Dermis blood vessel endothelial cell (primary cell): ENCODE measurements at places on chromosomes 16 and 17. TPM values are rescaled to one million over a fixed set of nuclear protein-coding genes. Genes with fewer than 3 reads are reported as not detected.
A peak's percentile ranks its signal among the peaks of the same experiment; 100 is the strongest.

The MT1F gene
- total RNA-seq: 0.34 and 0.93 TPM in 2 replicates

The ANKRD40CL gene
- not detected in 2 replicates for total RNA-seq

The BPTF gene
- 48.3 and 68.5 TPM in 2 replicates for total RNA-seq

The RPL23 gene
- 921 and 1,590 TPM in 2 replicates for total RNA-seq

The UMOD gene
- total RNA-seq: not detected in 2 replicates

The MTSS2 gene
- total RNA-seq: 19.9 and 20.6 TPM in 2 replicates

The HOXB9 gene
- 0.47 and 1.0 TPM in 2 replicates for total RNA-seq

DNA sequence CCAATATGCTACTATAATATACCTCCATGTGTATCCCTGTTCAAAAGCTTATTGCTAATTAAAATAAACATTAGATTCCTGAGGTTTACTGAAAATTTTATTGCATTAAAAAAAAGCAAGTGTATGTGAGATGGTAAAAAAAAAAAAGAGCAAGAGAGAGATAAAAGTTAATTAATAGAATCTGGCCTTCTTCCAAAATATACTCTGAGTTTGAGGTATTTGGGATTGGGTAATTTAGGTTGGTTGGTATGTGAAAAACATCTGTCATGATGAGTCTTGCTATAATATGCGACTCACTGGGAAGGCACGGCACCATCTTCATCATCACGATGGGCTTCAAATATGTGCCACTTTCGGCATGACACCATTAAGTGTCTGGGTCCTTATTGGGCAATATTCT is 711.1 kb upstream of the SOX9 start:
- DNase-seq: no peak

- no peak for DNase-seq
Observed at GRCh38 chr17:65139101-65139764, 2.1 kb downstream of the RGS9 start.

DNA sequence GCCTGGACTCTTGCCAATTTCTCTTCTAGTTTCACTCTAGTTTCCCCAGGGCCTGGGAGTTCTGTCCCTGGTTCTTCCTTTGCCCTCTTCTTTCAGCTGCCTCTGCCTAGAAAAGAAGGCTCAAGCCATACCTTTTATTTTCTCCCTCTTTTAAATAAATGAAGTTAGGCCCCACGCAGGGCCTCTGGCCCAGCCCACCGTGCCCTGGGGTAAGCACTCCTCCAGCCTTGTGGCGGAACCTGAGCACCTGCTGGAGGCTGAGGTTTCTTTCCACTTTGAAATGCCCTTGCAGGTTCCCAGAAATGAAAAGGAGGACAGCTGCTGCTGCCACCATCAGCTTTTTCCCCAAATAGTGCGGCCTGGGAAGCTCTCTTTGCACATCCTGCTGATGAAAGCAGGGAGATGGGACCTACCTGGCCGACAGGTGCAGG is 139.4 kb downstream of the CCDC182 start:
- DNase-seq: peak; percentile 27

DNA sequence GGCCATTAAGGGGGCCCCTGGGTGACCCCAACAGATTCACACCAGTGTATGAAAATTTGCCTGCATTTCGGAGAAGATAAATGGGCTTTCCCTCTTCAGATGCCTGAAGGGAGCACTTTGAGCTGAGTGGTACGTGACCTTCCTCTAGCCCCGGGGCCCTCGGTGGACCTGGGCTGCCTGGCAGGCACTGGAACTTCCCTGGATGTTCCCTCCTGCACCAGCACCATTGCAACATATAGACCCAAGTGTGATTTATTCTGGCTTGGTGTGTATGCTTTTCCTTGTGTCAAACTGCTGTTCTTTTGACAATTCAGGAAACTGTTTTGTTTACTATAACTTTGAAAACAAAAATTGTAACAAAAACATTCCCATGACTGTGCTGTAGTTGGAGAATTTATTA is 93.8 kb downstream of the TNFRSF13B start:
- DNase-seq: no peak

GRCh38 chr16:2787406-2787805 is at the start of gene PRSS33:
Gene PRSS33, minus strand, starts transcription at chr16:2787560. Its CDS starts 1,013 bp downstream, at chr16:2786547.
- DNase-seq: no peak

DNA sequence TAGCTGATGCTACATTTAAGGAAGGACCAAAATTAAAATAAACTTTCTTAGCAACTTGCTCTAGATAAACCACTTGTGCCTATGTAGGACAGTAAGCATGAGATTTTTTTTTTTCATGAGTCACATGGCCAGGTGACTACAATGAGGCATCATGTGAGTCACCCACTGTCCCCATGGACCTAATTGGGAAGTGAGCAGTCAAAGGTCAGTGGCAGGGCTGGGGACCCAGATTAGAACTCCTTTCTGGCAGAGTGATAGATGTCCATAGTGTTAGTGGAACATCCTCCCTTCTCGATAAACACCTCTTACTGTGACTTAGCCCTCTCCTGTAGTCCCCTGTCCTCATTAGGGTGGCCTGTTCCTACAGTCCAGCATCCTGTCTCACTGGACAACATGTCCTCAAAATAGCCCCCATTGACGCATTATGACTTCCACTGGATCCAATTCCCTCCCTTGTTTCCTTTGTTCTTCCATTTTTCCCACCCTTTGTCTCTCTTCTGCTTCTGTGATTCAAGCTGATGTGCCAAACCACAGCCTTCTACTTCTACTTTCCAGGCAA is 12.4 kb downstream of the ITGB3 start:
- peak; percentile 71 for DNase-seq

DNA sequence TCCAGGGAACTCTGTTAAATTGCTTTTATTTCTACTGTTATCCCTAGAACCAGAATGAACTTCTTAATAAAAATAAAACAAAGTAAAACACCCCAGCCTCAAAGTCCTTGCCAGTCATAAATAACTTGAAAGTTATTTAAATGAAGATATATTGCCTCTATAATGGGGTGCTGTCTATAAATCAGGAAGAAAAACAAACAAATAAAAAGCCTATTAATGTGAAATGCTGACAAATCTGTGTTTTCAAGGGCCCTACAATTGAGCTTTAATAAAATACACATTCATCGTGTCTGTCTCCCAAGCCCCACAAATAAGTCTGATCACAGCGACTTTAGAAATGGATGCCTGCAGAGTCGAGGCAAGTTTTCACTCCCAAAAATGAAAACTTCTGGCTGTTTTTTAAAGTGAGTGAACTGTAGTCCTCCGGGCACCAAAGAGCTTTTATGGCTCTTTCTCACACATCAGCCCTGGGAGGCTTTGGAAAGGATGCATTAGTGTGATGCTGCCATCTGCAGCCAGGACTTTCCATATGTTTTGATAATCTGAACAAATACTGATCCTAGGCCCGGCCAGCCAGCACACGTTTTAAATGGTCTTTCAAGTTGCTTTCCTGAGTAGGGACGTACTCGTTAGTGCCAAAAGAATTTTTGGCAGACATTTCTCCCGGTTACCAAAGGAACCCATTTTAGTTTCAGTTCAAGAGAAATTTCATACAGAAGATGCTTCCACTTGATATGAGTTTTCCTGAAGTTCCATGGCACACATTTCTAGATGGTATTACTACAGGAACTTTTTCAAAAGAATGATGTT is 16.3 kb downstream of the NACA2 start:
- DNase-seq: peak; percentile 35

DNA sequence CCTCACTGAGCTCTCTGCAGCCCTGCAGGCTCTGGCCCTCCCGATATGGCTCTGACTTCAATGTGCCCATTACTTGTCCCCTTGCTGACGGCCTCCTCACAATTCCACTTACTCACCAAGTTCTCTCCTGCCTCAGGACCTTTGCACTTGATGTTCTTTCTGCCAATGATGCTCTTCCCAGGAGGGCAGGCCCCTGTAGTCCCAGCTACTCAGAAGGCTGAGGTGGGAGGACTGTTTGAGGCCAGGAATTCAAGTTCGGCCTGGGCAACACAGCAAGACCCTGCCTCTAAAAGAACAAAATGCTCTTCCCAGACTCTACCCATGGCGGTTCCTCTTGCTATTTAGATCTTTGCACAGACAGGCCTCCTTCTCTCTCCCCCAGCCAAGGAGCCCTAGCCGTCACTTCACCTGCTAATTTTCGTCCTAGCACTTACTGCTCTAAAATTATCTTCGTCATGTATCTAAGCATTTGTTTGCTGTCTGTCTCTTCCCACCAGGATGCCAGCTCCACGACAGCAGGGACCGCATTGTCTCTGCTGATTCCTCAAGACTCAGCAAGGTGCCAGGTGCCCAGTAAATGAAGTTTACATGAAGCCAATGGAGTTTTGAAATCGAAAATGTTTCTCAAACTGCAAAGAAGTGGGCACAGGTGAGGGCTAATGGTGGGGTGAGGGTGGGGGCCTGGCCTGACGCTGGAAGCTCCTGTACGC is 626 bp upstream of the RAI1 start:
- DNase-seq: no peak

DNA sequence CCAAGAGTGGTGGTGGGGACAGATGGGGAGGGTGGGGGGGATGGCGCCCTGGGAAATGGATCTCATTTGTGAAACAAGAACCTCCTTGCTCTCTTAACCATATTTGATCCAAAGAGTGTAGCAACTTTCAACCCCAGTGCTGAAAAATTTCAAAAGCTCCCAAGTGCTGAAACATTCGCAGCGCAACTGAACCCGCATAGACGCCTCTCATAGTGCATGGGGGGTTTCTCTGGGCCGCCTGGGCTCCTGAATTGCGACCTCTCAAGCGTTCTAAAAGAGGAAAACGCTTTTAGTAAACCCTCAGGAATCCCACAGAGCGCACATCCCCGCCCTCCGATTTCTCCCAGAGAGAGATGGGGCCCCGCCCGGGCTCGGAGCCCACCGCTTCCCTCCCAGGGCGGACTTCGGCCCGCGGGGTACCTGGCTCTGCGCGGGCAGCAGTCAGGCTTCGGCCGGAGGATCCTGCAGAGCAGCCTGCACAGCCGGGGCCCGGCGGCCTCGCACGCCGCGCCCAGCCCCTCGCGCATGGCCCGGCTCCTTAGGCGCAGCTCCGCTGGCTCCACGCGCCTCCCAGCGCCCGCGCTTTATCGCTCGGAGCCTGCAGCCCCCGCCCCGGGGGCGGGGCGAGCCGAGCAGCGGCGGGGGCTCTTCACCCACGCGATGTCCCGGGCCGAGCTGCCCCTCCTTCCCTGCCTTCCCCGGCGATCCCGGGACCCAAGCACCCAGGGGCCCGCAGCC is 7.0 kb downstream of the NOS2 start:
- DNase-seq: peak; percentile 20

- peak; percentile 60 for DNase-seq
Observed at GRCh38 chr17:48625495-48626244, 488 bp downstream of the HOXB9 start.

GRCh38 chr16:68319185-68319908 is 8.5 kb downstream of the PRMT7 start:
- DNase-seq: no peak

- no peak for DNase-seq
Observed at GRCh38 chr16:48459167-48459566, 74.0 kb upstream of the SIAH1 start.

DNA sequence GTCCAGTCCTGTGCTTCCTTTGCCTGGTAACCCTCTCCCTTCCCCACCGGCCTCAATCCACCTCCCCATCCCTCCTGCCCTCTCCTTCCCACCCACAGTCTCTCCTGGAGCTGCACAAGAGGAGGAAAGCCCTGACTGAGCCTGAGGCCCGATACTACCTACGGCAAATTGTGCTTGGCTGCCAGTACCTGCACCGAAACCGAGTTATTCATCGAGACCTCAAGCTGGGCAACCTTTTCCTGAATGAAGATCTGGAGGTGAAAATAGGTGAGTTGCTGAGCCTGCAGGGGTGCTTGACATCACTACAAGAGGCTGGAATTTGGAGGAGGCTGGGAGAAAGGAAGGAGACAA is 1.3 kb downstream of the PLK1 start:
- no peak for DNase-seq

GRCh38 chr16:75761108-75761507 is 34.8 kb upstream of the CPHXL start:
- DNase-seq: peak; percentile 17

DNA sequence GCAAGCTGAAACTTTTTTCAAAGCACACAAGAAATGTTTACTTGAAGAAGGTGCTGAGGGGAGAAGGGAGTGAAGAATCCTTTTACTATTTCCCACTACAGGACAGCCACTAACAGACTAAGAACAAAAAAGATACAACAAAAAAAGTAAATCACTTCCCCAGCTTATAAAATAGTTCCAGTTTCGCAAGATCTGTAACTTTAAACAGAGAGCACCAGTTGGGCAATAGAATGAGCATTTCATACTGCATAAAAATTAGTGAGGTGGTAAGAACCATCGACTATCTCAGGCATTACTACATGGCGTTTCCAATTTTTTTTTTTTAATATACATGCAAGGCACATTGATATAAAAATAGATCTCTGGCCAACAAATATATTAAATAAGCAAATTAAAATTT is 11.1 kb downstream of the CRYBA1 start:
- DNase-seq: no peak

- DNase-seq: no peak
Observed at GRCh38 chr16:63981639-63982038, 1140.2 kb downstream of the CDH11 start.

- no peak for DNase-seq
Observed at GRCh38 chr17:50326831-50327364, 19.0 kb upstream of the XYLT2 start.

- DNase-seq: no peak
Observed at GRCh38 chr17:39688475-39688835, 598 bp upstream of the PGAP3 start.

DNA sequence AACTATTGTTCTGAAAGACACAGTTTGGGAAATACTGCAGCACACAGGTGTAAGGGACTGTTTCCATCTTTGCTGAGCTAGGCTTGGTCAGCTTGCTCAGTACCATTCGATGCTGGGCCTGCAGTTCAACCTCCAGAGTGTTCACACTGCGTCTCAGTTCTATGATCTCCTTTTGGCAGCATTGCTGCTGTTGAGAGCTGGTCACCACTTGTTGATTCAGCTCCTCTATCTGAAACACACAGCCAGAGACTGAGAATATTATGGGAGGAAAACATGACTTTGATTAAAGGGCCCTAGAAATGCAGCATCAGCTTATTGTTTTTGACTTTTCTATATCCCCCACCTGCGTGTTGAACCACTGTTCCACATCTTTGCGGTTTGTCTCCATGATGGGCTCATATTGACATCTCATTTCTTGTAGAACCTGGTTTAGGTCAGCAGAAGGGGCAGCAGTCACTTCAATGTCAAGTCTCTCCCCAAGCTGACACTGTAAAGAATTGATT is 4.6 kb downstream of the KRT39 start:
- no peak for DNase-seq

GRCh38 chr17:78640700-78641099 is 63.5 kb upstream of the DNAH17 start:
- no peak for DNase-seq

GRCh38 chr17:72795941-72796340 is 296.5 kb downstream of the SLC39A11 start:
- DNase-seq: no peak

GRCh38 chr17:29368161-29368560 is 22.0 kb upstream of the TAOK1 start:
- DNase-seq: no peak

GRCh38 chr17:74449306-74449705 is 17.1 kb upstream of the CD300A start:
- DNase-seq: no peak
